Hair follicle dermal papilla cell (primary cell): ENCODE measurements at places on chromosomes 13 and 19. TPM values are rescaled to one million over a fixed set of nuclear protein-coding genes. Genes with fewer than 3 reads are reported as not detected.

ANGPTL4 gene
- 1.2 and 4.4 TPM in 2 replicates for total RNA-seq

OVOL3 gene
- not detected in 2 replicates for total RNA-seq

LRRC25 gene
- not detected in 2 replicates for total RNA-seq

CCDC122 gene
- 4.7 and 5.5 TPM in 2 replicates for total RNA-seq

GNA15 gene
- 0.16 TPM in 1 of 2 replicates, not detected in the other for total RNA-seq

SMIM24 gene
- total RNA-seq = not detected in 2 replicates

FCAR gene
- total RNA-seq = not detected in 2 replicates

VSTM2B gene
- not detected in 2 replicates for total RNA-seq

CLDN10 gene
- total RNA-seq = not detected in 2 replicates

THSD8 gene
- total RNA-seq = not detected in 2 replicates

CEACAM5 gene
- total RNA-seq = not detected in 2 replicates

ELAVL1 gene
- 33.3 and 37.8 TPM in 2 replicates for total RNA-seq

FXYD3 gene
- not detected in 2 replicates for total RNA-seq

ADGRE1 gene
- total RNA-seq = not detected in 2 replicates

ZNF154 gene
- 6.0 and 7.6 TPM in 2 replicates for total RNA-seq

VSTM1 gene
- not detected in 2 replicates for total RNA-seq

PLIN5 gene
- not detected in 2 replicates for total RNA-seq

KCTD12 gene
- 35.6 and 35.7 TPM in 2 replicates for total RNA-seq

FFAR1 gene
- not detected in 2 replicates for total RNA-seq

ATP1A3 gene
- total RNA-seq = not detected in 2 replicates

ERICH6B gene
- not detected in 2 replicates for total RNA-seq
